ENCODE measurements at places on chromosomes 2 and 18.

- peak overlapping the region; percentile 99 for H3K27ac ChIP-seq
- H3K36me3 ChIP-seq: peaks cover 42% of the 10 kb centered on the region
- peak; percentile 44 for DNase-seq
- peaks cover 41% of the 10 kb centered on the region for H3K4me1 ChIP-seq
Measured at GRCh38 chr2:61179701-61180639, 18.0 kb downstream of the C2orf74 start.

DNA sequence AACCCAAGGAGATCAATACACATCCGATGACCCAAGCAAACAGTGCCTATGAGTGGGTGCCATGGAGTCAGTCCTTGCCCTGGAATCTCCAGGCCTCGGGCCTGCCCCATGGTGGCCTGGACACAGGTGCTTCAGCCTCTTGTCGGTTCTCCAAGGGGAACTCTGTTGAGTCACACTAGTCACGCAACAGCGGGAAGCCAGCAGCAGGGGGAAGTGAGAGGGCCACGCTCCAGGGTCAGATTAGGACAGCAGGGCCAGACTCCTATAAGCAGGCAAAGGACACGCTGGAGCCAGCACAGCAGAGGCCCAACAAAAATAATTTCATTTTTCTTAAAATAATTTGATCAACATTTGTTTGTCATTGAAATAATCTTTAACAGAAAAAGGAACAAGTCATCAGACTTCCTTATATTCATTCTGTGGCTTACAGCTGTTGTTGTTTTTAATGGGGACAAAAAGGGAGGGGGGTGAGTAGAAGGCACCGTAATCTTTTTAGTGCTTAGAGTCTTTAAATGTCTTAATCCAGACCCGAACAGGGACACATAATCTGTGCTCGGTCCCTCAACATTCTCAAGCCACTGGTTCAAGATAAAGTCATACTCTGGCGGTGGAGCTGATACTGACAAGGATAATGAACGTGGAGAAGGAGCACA is 16.4 kb upstream of the ARMC9 start:
- DNase-seq: peak; percentile 83
- no peak overlapping the region for H3K4me3 ChIP-seq
- H3K27ac ChIP-seq: peak overlapping the region; percentile 82

GRCh38 chr2:46847185-46847710 is 68.4 kb downstream of the MCFD2 start:
- no peaks in the 10 kb centered on the region for H3K36me3 ChIP-seq
- no peak overlapping the region for H3K4me3 ChIP-seq
- peaks cover 58% of the 10 kb centered on the region for H3K4me1 ChIP-seq
- peak overlapping the region; percentile 80 for H3K27ac ChIP-seq
- DNase-seq: peak; percentile 64
- H3K27me3 ChIP-seq: no peaks in the 10 kb centered on the region

GRCh38 chr18:765764-766549 is 46.1 kb downstream of the YES1 start:
- no peak overlapping the region for H3K27ac ChIP-seq
- no peak overlapping the region for H3K4me3 ChIP-seq
- H3K27me3 ChIP-seq: no peaks in the 10 kb centered on the region
- no peak for DNase-seq

All from gastrocnemius medialis (tissue), 4 donors.